ENCODE measurements at places on chromosomes 12 and 14.

GRCh38 chr14:45916340-45916953, 663.4 kb upstream of the MIS18BP1 start:
- no peak for DNase-seq

DNA sequence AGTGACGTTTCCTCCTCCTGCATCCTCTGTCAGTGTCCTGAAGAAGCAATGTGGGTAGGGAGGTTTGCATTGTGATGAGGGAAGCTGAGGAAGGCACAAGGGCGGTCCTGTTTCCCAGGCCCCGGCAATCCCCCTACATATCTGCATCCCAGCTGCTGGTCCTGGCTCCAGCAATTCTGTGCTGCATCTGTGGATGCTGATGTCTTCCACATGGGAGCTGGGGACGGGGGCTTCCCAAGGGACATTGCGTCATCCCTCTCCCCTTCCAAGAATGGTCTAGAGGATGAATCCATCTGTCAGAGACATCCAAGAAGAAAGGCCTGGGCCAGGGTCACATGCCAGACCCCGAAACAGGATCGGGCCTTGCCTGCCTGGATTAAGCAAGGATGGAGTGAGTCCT, 52.1 kb downstream of the TSPAN11 start:
- DNase-seq, result no peak

DNA sequence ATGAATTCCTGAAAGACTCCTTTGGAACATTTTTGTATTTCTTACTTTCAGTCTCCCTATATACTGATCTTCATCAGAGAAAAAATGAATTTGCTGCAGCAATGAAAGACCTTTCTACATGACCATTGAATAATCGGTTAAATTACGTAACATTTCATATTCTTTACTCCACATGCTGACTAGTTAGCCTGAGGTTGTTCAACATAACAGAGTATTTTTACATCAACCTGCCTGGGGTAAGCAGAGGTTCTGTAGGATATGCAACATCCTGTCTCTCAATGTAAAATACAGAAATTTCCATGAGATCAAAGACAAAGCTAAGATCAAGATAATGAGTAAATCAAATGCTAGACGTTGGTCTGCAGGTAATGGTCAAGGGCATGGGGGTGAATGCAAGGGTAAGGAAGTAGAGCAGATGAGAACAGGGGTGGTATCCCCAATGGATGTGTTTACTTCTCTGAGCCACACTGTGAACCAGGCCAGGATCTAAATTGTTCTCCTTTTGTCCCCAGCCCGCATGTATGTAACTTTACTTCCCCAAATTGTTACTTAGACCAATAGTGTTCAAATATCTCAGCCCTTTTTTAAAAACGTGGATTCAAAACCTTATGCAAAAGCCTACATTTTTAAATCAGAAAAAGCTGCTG, 45.4 kb downstream of the DUSP6 start:
- no peak for DNase-seq

GRCh38 chr12:56808954-56809353, 45.8 kb downstream of the HSD17B6 start:
- no peak for DNase-seq

GRCh38 chr12:65741656-65742017, 82.6 kb upstream of the HMGA2 start:
- DNase-seq, result no peak

- no peak for DNase-seq
These were observed 4.6 kb upstream of the SEC23A start for GRCh38 chr14:39107591-39107996.

GRCh38 chr14:90583427-90583826, 186.6 kb downstream of the CALM1 start:
- no peak for DNase-seq

DNA sequence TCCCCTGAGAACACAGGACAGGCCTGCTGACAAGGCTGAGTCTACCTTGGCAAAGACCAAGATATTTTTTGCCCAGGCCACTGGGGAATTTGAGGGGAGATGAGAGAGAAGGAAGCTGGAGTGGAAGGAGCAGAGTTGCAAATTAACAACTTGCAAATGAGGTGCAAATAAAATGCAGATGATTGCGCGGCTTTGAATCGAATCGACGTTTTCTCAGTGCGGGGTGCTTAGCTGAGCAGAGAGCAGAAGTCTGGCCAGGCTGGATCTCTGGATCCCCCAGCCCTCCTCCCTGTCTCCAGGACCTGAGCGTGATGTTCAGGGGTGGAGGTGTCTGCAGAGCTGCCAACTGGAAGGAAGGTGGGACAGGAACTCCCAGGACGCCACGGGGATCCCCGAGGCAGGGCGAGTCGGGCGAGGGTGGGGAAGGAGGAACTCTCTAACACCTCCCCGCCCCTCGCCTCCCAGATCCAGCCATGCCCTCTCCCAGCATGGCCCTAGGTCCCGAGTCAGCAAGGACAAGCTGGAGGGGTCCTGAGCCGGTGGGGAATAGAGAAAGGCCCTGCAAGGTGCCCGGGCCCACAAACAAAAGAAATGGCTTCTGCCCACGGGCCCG, 527 bp upstream of the CARMIL3 start:
- DNase-seq, result no peak

DNA sequence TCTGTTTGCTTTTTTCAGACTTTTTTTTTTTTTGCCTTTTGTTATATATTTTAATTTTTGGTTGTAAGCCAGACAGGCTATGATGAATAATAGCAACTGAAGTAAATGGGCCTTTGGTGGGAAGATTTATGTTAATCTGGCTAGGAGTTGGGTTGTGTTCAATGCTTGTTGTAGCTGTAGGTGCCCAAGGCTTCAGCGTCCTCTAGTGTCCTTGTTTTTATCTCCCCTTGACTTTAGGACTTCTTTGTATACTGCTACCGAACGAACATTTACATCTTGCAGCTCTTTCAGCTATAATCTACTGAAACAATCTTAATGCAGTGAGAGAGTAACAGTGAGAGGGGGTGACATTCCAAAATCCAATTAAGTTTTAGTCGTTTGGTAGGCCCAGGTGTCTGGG, 848.4 kb upstream of the FBXO33 start:
- DNase-seq, result no peak

GRCh38 chr14:95915330-95915729, 38.7 kb downstream of the TUNAR start:
- no peak for DNase-seq

- DNase-seq, result no peak
These were observed 7.2 kb downstream of the MBD6 start for GRCh38 chr12:57529831-57530230.

DNA sequence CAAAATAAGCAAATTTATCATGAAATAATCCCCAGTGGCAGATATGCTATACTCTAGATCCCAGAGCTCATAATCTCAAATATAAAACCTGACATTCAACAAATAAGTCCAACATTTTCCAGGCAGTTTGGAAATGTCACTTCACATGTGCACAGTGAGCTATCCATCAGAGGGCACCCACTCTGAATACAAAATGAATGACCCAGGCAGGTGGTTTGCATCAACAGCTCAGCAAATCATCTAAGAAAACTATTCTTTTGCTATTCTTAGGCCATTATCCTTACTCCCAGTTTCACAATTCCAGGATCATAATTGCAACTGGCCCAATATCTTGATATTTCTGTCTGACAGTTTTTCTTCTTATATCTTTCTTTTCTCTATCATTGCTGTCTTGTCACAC, 38.5 kb downstream of the TRIM9 start:
- DNase-seq, result no peak

GRCh38 chr12:130832561-130833209, 6.4 kb downstream of the STX2 start:
- DNase-seq, result no peak

DNA sequence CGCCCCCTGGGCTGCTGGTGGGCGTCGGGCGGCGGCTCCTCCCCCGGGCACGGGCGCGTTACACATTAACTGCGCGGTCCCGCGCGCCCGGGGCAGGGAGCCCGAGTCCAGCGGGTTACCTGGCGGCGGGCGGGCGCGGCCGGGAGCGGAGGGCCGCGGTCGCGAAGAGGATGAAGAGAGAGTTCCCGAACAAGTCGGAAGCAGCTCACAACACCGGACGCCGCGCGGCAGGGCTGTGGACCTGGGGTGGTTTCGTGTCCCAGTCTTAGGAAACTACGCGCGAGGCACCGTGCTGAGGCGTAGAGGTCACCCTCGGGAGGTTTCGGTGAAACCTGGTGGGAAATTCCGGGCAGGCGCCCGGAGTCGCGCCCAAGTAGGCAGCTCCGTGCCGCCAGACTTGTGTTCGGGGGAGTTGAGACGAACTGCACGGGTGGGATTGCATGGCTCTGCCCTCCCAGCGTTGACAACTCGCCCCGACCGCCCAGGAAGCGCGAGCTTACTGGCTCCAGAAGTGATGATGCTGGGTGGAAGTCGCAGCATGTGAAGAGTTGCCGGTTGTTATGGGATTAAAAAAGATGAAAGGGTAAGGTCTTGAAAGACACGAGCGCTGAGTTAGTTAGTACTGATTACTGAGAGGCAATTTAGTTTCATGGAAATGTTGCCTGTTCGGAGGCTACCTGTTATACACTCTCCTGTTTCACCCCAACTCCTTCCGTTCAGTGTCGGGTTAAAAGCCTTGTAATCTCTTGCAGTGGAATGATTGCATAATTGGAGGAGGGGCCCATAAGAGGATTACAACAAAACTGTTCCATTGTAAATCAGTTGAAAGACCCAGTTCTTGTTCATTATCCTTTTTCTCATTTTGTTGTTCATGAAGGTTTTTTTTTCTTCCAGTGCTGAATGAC, 879 bp downstream of the RAB3IP start:
- peak; percentile 67 for DNase-seq

DNA sequence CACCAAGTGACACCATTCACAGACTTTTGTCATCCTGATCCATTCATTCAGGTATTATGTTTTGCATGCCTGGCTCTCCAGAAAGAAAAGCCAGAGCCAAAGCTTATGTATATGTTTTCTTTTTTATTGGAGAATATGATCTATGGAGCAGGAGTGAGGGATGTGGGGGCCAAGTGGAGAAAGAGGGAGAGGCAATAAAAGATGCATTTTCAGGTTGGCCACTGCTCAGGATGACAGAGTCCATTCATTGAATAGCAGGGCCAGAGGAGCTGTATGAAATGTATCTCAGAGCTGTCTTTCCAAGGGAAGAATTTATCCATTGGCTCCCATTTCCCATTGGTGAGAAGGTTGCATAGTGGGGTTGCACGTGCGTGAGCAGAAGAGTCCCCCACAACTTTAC, 416.1 kb downstream of the ATP23 start:
- no peak for DNase-seq

DNA sequence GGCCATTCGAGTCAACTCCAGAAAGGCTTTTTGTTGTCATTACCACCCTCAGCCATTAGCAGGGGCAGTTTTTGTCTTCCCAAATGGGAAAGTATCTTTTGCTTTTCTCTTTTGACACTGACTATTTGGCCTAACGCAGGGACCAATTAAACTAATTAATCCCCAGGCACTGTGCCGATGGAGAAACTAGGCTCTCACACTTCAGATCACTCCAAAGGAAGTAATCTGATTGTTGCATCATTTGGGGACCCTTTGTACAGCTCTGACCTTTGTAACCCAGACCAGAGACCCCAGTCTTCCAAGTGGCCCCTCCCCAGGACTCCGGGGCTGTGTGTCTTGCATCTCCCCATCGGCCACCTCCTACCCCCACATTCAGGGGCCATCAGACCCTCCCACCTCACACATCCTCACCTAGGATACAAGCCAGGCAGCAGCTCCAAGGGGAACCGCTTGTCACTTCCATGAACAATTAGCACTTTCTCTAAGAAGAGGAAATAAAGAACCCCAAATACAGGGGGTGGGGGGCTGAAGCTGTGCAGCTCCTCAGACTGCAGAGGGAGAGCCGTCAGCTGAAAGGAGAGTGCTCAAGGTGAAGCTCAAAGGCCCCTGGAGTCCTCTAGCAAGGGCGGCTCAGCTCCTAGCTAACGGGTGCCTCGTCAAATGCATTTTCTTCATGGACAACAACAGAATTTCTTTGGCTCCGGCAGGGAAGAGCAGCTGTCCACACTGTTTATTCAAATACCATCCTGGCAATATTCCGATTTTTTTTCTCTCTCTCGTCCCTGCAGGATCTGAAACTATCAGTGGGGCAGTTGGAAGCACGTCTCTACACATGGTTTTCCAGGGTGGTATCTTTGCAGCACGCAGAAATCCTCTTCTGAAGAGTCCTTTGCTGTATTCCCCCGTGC, 64.3 kb upstream of the DIO3 start:
- DNase-seq, result peak; percentile 31

DNA sequence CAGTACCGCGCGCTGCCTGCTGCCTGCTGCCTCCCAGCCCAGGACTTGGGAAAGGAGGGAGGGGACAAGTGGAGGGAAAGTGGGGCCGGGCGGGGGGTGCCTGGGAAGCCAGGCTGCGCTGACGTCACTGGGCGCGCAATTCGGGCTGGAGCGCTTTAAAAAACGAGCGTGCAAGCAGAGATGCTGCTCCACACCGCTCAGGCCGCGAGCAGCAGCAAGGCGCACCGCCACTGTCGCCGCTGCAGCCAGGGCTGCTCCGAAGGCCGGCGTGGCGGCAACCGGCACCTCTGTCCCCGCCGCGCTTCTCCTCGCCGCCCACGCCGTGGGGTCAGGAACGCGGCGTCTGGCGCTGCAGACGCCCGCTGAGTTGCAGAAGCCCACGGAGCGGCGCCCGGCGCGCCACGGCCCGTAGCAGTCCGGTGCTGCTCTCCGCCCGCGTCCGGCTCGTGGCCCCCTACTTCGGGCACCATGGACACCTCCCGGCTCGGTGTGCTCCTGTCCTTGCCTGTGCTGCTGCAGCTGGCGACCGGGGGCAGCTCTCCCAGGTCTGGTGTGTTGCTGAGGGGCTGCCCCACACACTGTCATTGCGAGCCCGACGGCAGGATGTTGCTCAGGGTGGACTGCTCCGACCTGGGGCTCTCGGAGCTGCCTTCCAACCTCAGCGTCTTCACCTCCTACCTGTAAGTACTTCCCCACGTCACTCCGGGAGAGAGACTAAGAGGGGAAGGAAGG, at the start of gene LGR5:
Gene LGR5 (plus strand): TSS at position 186 of the 732 bp plus-strand sequence. CDS start 283 bp downstream, at position 469.
- no peak for DNase-seq

- DNase-seq, result peak; percentile 67
These were observed 10.2 kb downstream of the CD69 start for GRCh38 chr12:9750276-9751203.

DNA sequence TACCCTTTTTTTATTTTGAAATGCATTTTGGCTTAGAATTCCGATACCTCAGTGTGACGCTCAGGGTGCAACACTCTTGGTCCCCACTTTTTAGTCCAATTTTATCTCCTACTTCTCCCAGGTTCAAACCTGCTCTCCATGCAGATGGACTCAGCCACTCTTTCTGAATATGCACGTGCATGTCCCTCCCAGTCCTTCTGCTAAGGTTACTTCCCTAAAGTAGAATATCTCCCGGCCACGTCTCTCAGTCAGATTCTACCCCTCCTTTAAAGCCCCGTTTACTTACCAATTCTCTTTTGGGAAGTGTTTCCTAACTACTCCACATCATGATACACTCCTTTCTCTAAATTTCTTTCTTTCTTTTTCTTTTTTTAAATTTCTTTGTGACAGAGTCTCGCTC, 15.5 kb upstream of the PARP11 start:
- DNase-seq, result no peak

GRCh38 chr12:132513070-132513398, 23.1 kb downstream of the FBRSL1 start:
- DNase-seq, result no peak

GRCh38 chr12:105322070-105322469, 8.4 kb upstream of the C12orf75 start:
- no peak for DNase-seq
